ENCODE measurements at places on chromosomes 12 and 14.

- DNase-seq = peak; percentile 39
Measured at GRCh38 chr14:28751467-28752058, 15.0 kb upstream of the FOXG1 start.

DNA sequence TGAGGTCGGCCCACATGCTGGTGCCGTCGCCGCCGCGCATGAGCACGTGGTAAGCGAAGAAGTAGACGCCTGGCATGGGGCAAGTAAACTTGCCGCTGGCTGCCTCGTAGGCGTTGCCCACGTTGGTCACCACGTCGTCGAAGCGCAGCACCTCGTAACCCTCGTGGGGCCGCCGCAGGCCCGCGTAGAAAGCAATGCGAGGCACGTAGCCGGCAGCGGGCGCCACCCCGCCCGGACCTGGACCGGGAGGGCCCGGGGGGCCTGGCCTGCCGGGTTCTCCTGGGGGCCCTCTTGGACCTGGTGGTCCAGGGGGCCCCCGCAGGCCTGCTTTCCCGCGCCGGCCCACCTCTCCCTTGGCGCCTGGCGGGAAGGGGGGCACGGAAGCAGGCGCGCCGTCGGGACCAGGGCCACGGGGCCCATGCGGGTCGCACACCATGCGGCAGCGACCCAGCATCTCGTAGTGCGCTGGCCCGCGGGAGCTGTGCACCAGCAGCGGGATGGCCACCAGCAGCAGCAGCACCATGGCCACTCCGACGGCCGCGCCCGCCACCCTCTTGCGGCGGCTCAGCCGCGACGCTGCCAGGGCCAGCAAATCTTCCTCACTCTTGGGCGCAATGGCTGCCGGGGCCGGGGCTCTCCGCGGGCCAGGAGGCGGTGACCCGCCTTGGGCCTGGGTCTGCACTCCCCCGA lies 888 bp downstream of the C1QL4 start:
- no peak for DNase-seq

- no peak for DNase-seq
Measured at GRCh38 chr12:102323799-102324198, 126.2 kb upstream of the PMCH start.

DNA sequence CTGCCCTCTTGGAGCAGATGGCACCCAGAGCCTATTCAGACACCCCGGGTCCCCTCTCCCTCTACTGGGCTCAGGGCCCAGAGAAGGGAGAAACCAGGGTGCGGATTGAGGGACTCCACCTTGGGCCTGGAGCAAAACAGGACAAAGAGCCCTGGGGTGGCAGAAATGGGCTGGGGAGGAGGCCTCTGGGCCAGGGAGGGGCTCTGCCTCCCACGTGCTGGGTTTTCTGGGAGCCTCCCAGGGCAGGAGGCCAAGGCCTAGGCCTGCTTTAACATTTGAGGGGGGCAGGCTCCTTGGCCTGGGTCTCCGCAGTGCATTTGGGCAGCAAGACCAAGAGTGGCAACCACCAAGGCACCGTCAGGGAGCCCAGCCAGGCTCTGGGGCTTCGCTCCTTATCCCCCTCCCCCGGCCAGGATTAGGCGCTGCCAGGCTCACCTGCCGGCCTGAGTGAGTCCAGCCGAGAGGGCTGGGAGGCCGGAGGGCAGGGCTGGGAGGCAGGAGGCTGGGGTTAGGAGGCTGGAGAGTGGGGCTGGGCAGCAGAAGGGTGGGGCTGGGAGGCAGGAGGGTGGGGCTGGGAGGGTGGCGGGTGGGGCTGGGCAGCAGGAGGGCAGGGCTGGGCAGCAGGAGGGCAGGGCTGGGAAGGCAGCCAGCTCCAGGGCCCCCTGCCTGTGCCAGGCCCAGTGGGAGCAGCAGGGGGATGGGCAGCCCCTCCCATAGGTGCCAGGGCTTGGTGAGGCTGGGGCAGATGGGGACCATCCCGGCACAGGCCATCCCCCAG lies 101.8 kb upstream of the EIF5 start:
- DNase-seq = no peak

DNA sequence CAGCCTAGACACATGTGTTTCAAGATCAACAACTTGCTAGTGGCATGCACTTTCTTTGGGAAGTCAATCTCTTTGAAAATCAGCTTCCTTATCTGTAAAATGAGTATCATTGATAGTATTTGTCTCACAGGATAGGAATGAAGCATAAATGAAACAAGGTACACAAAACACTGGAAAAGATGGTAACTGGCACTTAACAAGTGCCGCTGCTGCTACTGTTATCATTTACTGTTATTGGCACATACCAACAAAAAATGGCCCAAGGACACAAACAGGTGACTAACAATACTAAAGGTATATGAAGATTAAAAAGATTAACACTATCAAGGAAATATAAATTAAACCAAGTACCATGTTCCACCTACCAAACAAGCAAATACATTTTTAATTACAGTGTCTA lies 20.9 kb downstream of the HNRNPC start:
- DNase-seq = no peak

GRCh38 chr12:42332301-42333285 lies 6.6 kb downstream of the PPHLN1 start:
- DNase-seq = peak; percentile 12
